Right renal cortex interstitium (tissue), 3 donors: ENCODE measurements at places on chromosomes 2 and 18.

DNA sequence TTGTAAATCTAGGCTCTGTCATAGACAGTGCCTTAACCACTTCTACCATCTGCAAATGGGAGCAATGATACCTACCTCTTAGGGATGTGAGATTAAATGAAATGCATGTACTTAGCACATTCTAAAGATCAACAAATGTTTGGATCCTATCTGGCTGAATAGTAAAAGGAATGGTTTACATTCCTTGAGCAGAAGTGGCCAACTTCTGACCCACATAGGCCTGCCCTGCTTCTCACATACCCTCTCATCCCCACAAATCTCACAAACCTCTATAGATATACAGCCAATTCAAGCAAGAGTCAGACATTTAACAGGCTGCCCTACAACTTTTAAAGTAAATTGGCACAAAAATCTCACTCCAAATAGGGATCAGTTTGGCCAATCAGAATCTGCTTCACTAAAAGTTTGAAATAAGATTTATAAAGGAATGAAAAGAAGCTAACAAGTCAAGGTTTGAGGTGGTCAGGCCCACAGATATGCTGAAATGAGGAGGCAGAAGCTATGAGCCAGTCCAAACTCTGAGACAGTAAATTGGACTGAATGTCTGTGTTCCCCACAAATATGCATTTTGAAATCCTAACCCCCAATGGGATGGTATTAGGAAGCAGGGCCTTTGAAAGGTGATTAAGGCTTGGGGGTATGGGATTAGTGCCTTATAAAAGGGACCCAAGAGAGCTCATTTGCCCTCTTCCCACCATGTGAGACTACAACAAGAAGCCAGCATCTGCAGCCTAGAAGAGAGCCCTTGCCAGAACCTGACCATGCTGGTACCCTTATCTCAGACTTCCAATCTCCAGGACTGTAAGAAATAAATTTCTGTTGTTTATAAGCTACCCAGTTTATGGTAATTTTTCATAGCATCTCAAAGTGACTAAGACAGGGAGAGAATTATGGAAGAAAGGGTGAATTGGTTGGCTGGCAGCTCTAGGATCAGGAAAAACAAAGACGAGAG, 227.8 kb upstream of the RBMS1 start:
- DNase-seq = no peak

GRCh38 chr2:27218614-27219013, 1.4 kb downstream of the CAD start:
- no peak for DNase-seq

DNA sequence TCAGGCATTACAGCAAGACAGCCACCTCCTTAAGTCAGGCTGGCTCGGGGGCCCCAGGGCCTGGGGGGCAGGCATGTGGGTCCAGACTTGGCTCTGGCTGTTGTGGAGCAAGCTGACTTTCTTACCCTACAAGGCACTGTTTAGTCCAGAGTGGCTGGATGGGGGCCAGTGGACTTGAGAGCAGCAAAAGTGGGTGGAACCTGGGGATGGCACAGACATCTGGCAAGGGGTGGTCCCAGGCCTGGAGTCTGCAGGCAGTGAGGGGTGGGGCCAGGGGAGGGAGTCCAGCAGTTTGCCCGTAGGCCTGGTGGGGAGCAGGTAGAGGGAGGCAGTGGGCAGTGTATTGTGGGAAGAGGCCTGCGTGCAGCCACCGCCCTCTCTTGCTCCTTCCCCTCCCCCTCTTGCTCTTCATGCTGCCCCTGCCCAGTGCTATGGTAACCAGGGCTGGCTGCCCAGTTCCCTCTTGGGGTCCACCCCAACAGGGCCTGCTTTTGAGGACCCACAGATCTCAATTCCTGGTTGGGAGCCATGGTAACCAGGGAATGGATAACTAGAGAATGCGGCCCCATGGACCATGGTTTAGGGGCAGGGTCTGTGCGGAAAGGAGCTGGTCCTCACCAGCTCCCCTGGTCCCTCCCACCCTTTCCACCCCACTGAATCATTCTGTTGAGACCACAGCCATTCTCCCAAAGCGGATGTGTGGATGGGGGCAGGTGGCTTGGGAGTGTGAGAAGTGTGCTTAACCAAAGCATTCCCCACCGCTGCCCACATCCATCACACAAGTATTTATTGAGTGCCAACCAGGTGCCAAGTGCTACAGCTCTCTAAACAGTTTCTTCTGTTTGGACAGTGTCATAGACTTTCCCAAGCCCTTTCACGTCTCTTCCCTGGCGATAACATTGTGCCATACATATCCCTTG, 19.3 kb downstream of the SPEG start:
- no peak for DNase-seq

GRCh38 chr2:70923378-70924015, 12.2 kb upstream of the ATP6V1B1 start:
- no peak for DNase-seq

GRCh38 chr2:145666552-145666951, 1146.6 kb upstream of the ZEB2 start:
- DNase-seq = no peak

DNA sequence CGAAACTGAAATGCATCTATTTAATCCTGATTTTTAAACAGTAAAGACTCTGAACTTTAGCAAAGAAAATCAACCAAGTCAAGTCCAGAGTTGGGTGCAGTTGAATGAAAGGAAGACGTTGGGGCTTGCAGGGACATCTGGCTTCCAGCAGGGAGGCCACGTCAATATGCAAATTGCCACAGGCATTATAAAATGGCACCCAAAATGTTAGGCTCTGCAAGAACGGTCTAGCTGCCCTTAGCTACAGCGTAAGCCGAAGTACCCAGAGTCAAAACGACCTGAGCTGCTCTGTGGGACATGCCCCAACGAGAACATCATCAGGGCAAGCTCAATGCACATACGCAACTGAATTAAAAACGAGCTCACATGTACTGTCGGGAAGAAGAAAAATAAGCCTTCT, 30.7 kb downstream of the DOCK10 start:
- DNase-seq = no peak

DNA sequence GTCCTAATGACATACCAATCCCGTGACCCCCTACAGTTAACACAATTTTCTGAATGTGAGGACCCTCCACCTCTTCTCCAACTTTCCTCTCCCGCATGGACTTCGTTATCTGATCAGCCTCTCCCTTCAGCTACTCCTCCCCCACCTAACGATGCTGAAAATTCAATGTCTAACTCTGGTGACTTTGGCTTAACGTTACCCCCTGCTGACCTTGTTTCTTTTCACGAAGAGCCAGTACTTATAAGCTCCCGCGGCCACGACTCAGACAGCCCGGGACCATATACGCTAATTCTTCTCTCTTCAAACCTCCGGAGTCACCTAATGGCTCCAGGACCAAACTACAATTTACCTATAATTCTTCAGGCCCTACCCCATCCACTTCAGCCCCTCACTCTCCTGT, 29.2 kb downstream of the VPS54 start:
- DNase-seq = no peak

DNA sequence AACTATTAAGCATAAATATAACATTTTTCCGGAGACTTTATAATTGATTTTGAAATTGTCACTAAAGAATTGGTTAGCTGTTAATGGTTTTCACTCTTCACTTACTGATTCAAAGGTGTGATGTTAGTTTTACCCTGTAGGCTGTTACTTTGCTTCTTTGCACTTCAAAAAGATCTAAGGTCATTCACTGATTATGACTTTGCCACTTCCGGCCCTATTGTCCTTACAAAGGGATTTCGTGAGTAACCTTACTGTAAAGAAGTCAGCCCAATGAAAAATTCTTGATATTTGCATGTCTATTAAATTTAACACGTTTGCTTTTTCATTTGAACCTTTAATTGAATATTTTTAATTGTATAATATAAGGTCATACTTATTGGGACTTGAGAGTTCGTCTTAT, 61.4 kb downstream of the GREB1L start:
- no peak for DNase-seq

GRCh38 chr2:176844461-176844860, 368.1 kb upstream of the HNRNPA3 start:
- DNase-seq = no peak

DNA sequence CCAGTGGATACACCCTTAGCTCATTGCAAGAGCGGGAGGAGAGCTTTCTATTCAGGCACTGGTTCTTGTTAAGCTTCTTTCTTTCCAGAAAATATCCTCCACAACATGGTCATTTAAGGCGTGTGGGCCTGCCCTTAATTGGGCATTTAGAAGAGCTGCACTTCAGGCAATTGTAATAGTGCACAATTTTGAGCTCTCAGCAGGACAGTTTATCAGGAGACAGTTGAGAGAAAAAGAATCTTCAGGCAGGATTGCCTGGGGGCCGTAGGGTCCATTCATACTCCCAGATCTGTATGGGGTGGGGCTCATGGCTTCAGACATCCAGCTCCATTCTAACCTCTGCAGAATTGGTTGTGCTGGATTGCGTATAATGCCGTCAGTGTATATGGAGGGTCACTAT, 6.0 kb upstream of the EPC2 start:
- DNase-seq = no peak

DNA sequence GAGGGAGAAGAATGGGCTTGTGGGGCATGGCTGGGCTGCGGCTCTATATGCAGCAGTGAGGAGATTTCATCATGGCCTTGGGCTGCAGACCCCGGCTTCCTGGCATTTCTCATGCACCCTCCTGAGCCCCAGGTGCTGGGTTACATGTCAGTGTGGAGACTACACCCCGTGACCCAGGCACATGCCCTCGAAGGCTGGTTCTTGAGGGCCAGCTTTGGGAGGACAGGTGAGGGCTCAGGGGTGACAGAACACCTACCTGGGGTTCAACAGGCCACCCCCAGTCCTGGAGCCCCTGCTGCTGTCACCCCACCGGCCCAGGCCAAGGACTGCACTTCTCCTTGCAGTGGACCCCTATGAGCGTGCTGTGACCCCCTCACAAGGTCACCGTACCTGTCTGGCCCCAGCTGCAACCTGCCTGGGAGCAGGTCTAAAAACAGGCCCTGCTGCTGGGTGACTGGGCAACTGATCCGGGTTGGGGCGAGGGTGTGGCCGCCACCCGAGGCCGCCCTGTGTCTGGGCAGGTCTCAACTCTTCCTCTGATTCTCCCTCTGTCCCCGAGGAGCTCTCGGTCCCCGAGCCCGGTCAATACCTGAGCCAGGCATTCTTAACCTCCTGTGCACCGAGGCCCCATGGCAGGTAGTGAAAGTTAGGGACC, 94.8 kb upstream of the OTOS start:
- no peak for DNase-seq

- DNase-seq = no peak
Observed at GRCh38 chr18:34085140-34085739, 139.5 kb downstream of the NOL4 start.

DNA sequence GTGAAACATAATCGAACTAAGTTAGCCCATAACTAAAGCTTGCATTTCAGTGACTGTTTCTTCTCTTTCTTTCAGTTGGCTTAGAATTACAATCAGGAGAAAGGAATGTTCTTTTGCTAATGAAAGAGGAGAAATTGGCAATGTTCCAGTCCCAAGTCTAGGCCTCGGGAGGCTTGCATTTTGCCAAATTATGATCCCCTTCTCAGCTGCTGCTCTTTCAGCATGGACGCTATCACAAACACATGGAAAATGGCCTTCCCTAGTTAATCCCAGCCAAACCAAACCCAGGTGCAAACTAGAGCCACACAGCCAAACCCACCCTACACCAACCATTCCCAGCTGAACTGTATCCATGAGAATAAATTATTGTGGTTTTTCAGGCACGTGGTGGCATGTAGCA, 605.2 kb upstream of the LRRTM4 start:
- DNase-seq = no peak

DNA sequence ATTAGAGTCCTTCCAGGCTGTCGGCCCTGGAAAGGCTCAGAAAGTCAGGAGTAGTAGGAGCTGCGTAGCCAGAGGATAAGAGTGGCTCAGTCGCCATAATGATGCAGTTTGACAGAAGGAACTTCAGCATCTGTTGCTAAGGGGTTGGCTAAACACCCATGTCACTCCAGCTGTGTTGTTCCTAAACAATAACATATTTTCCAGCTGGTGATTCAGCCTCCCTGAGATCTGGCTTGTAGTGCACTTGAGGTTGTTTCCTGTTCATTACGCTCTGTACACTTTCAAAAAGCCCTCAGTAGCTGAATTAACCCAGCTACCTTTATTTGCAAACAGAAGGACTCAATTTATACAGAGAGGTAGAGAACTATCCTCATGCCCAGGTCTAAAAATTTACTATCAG, 39.7 kb upstream of the EPAS1 start:
- no peak for DNase-seq

DNA sequence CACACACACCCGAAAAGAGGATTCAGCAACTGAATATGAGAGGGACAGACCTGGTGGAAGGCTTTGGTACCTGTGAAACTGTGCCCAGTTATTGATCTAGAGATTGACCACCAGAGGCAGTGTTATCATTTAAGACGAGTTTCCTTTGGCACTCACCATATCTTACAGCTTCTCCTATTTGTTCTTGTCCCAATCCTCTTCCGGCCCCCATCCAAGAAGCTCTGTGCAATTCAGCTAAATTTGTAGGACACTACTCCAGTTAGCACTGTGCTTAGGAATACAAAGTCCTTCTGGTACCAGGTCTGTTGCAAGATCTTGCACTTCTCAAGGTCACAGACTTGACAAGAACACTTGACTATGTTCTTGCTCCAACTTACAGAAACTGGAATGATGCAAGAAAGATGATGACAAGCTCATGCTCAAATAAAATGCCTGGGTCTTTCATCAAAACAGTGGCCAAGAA, 177.7 kb downstream of the TMEM247 start:
- no peak for DNase-seq

- DNase-seq = no peak
Observed at GRCh38 chr18:31664101-31664500, 20.3 kb downstream of the B4GALT6 start.

DNA sequence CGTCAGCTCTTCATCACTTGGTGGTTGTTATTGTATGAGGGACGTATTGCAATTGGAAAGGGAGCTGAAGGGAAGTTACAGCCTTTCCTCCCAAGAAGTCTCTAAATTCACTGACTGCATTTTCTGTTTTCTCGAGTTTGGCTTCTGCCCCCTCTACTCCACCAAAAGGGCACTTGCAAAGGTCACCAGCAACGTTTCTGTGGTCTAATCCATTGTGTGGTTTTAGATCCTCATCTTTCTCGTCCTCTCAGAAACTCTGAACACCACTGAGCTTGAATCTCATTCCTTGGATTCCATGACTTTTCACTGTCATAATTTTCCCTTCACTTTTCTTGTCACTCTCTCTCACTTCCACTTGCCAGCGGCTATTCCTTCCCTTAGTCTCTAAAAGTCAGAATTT, 308.0 kb downstream of the AFF3 start:
- no peak for DNase-seq

- DNase-seq = no peak
Observed at GRCh38 chr2:57888463-57888862, 158.1 kb upstream of the VRK2 start.
